RPMI7951 (cell line): ENCODE measurements at places on chromosomes 11 and 22. TPM values are rescaled to one million over a fixed set of nuclear protein-coding genes. Genes with fewer than 3 reads are reported as not detected.

DNA sequence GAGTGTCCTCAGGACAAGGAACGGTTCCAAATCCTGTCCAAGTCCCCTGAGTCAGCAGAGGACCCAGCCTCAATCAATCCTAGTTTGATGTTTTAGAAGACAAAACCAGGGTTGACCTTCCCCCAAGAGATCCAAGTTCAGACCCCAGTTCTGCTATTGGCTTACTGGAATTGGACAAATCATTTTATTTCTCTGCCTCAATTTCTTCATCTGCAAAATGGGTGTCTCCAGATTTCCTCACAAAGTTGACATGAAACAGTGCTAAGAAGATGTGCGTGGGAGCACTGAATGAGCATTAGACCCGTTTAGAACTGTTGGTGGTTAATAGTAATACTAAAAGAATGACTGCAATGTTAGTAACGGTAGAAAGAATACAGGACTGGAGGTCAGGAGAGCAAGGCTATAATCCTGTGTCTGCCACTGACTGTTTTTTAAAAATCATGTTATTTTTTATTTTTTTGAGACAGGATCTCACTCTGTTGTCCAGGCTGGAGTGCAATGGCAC is 32.8 kb upstream of the SCUBE1 start:
- DNase-seq = peak; percentile 73

The KLHL35 gene
- 1.6 and 1.8 TPM in 2 replicates for total RNA-seq

The FAM180B gene
- total RNA-seq = not detected in 2 replicates

The BLID gene
- total RNA-seq = 1.9 and 3.4 TPM in 2 replicates
